ENCODE measurements at places on chromosomes 13 and 19. TPM values are rescaled to one million over a fixed set of nuclear protein-coding genes. Genes with fewer than 3 reads are reported as not detected.

- DNase-seq = no peak
Observed at GRCh38 chr13:42155251-42155650, 106.8 kb downstream of the DGKH start.

- DNase-seq = no peak
Observed at GRCh38 chr13:113414335-113414734, 39.0 kb downstream of the ADPRHL1 start.

DNA sequence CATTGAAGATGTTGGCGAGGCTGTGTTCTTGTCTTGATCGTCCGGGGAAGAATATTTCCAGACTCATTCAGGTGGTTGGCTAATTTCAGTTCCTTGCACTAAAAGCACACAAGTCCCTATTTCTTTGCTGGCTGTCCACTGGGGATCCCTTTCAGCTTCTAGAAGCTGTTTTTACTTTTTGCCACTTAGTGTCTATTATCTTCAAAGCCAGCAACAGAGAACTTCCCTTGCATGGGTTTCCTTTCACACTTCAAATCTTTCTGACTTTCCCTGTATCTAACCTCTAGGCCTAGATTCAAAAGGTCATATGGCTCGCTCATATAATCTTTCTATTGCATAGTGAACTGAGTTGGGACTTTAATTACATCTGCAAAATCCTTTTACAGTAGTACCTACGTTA, 215.3 kb upstream of the PCDH9 start:
- DNase-seq = no peak

DNA sequence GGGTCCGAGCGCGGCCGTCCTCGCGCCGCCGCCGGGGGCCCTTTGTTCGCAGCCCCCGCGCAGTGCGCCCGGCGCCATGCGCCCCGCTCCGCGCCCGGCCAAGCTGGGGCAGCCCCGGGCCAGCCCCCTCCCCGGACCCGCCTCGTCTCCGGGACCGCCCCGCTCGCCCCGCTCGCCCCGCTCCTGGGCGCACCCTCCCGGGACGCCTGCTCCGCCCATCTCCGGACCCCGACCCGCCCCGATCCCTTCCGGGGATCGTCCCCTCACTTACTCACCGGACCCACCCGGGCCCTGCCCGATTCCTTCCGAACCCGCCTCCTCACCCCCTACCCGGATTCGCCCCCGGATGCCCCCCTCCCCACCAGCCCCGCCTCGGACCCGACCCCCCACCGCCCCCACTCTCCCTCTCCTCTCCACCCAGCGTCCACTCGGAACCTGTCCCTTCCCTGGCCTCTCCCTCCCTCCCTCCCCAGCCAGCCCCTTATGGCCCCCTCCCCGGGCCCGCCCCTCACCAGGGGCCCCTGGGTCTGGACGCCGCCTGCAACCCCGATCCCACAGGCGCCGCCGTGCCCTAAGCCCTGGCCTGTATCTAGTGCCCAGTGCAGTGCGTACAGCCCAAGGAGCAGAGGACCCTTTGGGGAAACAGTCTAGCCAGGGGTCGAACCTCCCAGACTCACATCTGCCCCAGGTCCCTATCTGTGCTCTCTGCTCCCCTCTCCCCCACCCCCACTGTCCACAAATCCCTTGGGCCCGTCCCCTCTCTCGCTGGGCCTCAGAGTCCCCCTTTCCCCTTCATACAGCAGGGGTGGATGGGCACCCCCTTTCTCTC, at the start of gene CPAMD8:
Gene CPAMD8, minus strand, starts transcription at position 105 of the 829 bp plus-strand sequence. CDS start 168 bp downstream, outside the sequence.
- no peak for DNase-seq

DNA sequence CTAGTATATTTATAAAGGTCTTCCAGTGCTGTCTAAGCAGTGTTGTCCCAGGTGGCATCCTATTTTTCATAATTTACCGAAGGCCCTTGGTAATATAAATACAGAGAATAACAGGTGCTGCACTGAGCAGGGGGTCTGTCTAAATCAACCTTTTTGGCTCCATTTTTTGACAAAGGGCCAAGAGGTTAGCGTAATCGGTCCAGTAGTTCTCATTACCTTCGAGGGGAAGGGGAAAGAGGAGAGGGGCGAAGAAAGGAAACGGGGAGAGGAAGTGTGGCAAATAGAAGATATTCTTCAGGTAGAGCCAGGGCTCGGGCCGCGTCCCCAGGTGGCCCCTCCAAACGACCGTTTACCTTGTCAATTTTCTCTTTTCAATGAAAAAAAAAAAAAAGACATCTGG, 749 bp upstream of the PAN3 start:
- no peak for DNase-seq

- DNase-seq = no peak
Observed at GRCh38 chr13:91052876-91053275, 294.6 kb upstream of the MIR17HG start.

DNA sequence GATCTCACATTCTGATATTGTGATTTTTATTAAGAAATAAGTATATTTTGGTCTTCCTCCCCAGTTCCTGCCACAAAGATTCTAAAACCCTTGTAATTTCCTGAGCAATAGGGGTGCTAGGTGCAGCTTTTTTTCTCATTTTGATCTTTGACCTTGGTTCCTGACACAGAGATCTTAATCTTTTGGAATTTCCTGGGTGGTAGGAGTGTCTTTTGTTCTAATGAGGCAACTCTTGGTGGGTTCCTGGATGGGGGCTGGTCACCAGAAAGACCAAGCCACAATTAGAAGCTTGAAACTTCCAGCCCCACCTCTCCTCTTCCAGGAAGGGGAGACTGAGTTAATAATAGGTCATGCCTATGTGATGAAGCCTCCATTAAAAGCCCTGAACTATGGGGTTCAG, 334.6 kb downstream of the FOXO1 start:
- DNase-seq = no peak

DNA sequence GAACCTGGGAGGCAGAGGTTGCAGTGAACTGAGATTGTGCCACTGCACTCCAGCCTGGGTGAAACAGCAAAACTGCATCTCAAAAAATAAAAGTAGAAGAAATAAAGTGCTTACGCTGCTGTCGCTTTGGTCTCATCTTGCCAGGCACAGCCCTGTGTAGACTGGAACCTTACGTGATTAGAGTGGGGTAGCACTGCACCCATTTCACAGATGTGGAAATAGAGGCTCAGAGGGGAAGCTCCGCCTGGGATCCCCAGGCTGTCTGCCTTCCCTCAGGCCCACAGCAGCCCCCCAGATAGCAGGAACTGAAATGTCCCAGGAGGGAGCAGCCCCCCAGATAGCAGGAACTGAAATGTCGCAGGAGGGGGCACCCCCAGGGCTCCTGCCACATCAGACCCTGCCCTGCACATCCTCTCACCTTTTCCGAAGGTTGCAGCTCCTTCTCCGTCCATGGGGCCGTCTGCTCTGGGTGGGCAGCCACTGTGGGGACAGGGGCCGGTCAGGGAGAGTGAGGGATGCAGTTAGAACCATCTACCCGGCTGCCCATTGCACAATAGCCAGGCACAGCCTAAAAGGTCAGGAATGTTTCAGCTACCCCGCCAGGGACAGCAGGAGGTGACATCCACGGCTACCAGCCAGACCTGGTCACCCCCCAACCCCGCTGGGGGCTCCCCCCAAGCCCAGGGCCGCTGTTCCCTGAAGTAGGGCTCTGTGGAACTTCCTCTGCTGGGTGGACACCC, 1.9 kb downstream of the PLIN4 start:
- DNase-seq = no peak

The RPL13A gene
- total RNA-seq = 3,900 TPM

The NLRP5 gene
- total RNA-seq = not detected

The MATK gene
- total RNA-seq = 1.2 TPM

The ZNF490 gene
- total RNA-seq = 4.9 TPM
